Activated CD8-positive, alpha-beta memory T cell treated with anti-CD3 and anti-CD28 coated beads, Interleukin-2, amount 50 U/mL, for 4 hours (primary cell): ENCODE measurements at places on chromosomes 6 and 20.

GRCh38 chr6:136076496-136076895, 173.6 kb downstream of the MTFR2 start:
- no peak for DNase-seq

GRCh38 chr20:39424962-39425678, 463.0 kb downstream of the DHX35 start:
- DNase-seq = no peak

GRCh38 chr6:50047026-50047425, 2.7 kb downstream of the DEFB112 start:
- DNase-seq = no peak

DNA sequence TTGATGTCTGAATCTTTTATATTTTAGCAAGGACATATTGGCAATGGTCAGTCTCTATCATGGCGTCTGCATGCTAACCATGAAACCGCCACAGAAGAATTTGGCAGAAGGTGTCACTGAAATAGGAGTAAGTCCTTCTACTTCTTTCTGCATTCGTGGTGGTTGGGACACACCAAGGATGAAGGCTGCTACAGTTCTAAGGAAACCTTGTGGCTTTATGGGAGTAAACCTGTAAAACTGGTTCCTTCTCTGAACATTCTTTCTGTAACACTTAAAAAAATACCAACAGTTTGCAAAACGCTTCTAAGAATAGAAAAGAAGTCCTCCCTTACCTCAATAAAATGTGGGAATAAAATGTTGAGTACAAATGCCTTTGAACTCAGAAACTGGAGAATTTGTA, 195.3 kb downstream of the SLC24A3 start:
- DNase-seq = no peak

DNA sequence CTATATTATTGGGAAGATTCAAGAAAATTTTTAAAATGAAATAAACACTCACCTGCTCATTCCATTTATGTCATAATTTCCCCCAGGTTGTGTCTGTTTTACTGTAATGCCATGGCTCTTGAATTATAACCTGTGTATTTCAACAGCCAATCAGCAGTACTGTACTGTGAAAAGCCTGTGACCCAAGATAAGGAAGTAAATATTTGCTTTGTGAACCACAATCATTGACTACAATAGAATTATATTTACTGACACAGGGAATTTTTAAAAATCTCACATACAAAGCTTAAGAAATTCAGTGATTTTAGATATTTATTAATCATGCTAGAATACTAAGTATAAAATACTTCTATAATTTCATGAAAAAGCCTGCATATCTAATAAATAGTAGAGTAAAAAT, 6.0 kb downstream of the RGS17 start:
- no peak for DNase-seq

DNA sequence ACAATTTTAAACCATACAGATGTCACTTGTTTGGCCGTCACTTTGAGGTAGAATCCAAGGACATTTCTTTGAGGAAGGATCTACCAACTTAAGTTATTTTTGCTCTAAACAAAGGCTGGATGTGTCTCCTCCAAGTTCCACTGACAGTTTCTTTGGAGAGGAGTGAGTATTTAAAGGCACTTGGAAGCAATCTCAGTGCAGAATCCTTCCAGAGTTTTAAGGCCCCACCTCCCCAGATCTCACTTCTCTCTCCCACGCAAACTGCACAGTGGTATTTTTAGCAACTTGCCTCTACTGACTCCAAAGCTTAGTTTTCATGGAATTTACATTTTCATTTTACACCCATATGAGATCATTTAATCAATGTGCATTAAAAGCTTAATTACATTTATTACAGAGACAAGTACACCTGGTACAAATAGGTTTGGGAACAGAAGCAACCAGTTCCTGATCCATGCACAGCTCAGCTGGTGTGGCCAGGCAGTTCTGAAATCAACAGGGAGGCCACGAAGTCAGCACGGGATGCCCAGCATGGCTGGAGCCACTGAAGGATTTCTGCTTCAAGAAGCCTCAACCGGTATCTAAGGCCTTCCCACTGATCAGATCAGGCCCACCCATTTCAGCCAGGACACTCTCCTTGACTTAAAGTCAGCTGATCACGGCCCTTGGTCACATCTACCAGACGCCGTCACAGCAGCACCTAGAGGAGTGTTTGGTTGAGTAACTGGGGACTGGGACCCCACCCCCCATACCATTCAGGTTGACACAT, 109.8 kb downstream of the SYCP2 start:
- DNase-seq = no peak

DNA sequence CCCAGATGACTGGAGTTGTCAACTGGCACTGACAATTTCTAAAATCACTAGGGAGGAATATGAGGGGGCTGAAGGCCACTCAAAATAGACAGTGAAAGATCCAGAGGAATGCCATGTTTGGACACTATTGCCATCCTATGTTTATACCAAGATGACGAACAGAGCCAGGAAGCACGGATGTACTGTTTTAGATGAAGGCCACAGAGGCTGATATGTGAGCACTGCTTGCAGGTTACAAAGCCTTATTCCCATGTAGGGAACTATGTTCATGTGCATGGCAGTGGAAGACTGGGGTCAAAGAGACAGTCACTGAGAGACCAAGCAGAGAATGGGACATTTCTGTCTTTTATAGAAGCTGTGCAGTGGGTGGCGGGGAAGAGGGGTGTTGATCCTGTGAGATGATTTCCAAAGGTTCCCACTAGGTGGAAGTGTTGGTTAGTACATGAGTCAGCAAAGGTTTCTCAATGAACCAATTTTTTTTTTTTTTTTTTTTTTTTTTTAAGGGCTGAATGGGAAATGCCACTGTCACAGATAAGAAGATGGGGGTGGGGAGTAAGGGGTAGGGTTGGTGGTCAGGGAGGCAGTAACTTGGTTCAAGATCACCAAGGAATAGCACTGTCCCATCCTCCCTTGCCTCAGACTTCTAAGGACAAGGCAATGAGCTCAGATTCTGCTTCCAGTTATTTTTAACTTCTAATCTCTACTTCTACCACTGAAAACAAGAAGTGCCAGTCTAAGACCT, 46.7 kb upstream of the MOCS1 start:
- no peak for DNase-seq

DNA sequence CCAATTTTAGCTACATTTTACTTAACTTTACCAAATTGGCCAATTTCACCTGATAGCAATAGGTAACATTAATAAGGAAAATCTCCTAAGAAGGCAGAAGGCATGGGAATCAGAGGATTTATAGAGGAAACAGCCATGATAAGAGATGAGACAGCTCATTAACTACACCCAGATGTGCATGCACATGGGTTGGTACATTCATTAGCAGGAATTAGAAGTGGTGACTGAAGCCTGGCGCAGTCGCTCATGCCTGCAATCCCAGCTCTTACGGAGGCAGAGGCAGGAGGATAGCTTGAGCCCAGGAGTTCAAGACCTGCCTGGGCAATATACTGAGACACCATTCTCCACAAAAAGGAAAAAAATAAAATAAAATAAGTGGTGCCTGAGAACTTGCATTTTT, 173.5 kb downstream of the COL9A1 start:
- DNase-seq = no peak

DNA sequence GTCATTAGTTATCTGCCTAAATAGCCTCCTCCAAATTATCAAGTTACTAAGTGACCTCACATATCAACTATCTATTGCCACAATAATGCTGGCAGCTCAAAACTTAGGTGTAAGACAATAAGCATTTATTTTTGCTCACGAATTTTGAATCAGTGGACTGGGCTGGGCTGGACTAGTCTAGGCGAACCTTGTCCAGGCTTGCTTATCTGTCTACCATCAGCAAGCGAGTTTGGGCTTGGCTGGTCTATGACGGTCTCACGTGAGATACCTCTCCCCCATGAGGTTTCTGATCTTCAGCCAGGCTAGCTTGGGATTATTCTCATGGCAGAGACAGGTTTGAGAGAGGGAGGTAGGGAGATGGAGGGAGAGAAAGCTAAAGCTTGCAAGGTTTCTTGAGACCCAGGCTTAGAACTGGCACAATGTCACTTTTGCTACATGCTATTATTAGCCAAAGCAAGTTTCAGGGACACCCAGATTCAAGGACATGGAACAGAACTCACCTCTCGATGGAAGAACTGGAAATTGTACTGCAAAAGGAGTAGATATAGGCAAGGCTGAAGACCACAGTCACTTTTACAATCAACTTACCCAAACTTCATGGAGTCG, 80.9 kb downstream of the WASF1 start:
- no peak for DNase-seq

- no peak for DNase-seq
Measured at GRCh38 chr6:80962382-80962781, 790.1 kb downstream of the TENT5A start.

- peak; percentile 17 for DNase-seq
Measured at GRCh38 chr20:18288749-18289267, 481 bp downstream of the ZNF133 start.

DNA sequence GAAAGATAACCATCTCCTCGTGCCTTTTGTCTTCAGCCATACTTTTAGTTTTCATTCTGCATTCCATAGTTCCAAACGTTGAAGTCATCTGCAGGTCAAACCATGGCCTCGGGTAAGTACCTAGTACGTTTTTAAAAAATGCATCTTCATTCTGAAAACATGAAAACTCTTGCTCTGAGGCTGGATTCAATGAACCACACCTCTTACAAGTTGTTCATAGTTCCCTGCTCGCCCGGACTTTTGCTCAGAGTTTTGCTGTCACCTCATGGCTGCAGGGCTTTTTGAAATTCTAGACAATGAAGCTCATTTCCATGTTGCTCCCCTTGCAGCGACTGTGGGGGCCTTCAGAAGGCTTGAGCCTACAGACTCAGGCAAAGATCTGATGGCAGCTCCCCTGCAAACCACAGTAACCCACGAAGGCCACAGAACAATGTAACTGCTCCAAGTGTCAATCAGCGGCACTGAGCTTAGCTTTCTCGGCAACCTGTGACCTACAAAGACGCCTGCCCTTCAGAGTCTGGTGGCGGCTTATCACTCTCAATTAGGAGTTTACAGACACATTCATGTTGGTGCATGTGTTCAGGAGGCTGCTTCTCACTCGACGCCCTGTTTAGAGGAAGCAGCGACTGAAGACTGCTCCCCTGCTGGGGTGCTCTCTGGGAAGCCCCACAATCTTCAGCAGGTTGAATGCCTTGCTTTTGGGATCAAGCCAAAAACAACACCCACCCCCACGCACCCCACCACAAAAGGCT, 61.2 kb downstream of the FOXC1 start:
- DNase-seq = no peak

GRCh38 chr6:68468244-68468884, 166.7 kb upstream of the ADGRB3 start:
- DNase-seq = no peak

DNA sequence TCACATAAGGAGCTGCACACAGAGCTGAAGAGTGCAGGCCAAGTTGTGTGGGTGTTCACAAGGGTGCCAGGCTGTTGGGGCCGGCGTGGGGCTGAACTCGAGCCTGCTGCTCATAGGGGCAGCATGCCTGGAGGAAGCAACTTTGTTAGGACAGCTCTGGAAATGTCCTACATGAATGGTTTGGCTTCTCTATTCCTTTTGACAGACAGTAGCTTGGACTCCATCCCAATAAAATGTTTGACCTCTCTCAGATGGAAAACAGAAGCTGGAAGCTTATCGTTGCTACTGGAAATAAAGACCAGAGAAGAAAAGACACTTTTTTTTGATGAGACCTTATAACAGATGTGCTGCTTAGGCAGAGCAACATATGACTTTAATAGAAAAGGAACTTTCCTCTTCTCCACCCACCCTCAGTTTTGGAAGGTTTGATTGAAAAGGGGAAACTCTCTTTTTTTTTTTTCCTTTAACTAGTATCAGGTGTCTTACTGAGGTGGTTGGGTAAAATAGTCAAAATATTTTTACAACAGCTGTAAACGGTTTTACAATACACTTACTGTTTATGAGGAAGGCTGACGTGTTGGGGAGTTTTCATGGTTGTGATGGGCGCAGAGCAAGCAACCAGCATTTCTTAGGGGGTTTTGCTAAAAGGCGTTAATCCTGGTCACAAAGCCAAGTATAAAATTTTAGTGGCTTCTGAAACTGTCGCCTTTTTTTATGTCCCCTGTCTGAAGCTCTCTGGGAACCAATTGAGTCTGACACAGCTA, 80.7 kb upstream of the EEF1E1 start:
- no peak for DNase-seq

- no peak for DNase-seq
Measured at GRCh38 chr6:134819236-134819635, 130.7 kb downstream of the ALDH8A1 start.

GRCh38 chr6:43113431-43114260, 37.5 kb downstream of the PTK7 start:
- no peak for DNase-seq

DNA sequence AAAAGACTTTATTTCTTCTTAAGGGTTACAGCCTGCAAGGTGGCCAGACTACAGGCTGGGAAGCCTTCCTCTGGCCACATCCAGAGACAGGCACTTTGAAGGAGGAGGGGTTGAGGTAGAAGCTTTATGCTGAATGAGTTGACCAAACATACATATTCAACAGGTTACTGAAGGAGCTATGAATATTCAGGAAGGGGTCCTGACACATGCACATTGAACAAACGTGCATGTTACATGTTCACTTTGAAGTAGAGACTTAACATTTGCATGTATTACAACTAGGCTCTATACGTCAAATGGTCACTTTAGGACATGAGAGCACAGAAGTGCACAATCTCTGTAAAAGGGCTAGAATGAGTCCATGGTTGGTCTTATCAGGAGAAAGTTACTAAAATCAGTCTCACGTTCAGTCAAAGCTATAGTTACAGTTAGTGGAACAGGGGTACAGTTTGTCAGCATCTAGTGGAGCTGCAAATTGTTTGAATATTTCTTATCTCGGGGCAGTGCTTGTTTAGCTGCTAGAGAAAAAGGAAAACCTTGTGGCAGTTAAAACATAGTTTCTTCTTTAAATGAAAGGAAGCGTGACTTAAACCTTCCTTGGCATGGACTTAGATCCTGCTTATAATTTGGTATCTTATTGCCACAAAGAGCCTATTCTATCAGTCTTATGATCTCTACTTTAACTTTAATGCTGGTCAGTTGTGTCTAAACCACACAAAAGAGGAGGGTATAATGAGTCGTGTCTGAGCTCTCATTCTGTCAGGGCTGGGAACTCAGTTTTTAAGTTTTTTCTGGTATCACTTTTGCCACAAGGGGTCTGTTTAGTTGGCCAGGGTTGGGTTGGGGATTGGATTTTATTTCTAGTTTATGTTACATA, 4.6 kb upstream of the ZSCAN9 start:
- no peak for DNase-seq

DNA sequence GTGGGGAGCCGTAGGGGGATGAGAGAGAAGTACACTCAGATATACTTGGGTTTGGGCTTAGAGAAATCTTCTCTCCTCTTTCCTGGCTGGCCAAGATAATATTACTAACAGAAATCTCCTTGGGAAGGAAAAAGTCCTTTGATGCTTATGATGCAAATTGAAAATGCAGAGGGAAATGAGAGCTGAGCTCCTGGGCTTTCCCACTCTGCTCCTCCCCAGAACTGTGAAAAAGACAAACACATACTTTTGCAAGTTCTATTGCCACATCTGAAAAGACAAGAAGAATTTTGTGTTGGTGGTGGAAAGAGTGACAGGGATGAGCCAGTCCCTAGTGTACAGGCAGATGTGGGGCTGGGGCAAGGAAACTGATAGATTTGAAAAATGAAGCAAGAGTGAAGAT, 185.9 kb downstream of the ANKRD60 start:
- DNase-seq = no peak
